ENCODE measurements at places on chromosomes 7 and 10. TPM values are rescaled to one million over a fixed set of nuclear protein-coding genes. Genes with fewer than 3 reads are reported as not detected.

The FKBP6 gene
- not detected for total RNA-seq

GRCh38 chr7:94351703-94352102, 43.0 kb upstream of the COL1A2 start:
- DNase-seq = no peak
- H3K4me3 ChIP-seq = no peak overlapping the region
- no peaks in the 10 kb centered on the region for H3K27me3 ChIP-seq
- H3K27ac ChIP-seq = no peak overlapping the region

GRCh38 chr10:27474741-27475140, 29.4 kb upstream of the RAB18 start:
- no peak overlapping the region for H3K4me3 ChIP-seq
- no peaks in the 10 kb centered on the region for H3K36me3 ChIP-seq
- DNase-seq = no peak
- H3K27me3 ChIP-seq = no peaks in the 10 kb centered on the region

- H3K27me3 ChIP-seq = no peaks in the 10 kb centered on the region
- H3K4me1 ChIP-seq = peaks cover 1% of the 10 kb centered on the region
- no peak overlapping the region for H3K4me3 ChIP-seq
- H3K27ac ChIP-seq = no peak overlapping the region
These were observed 369.2 kb upstream of the MGMT start for GRCh38 chr10:129097776-129098330.

GRCh38 chr7:55427800-55428199, 62.7 kb downstream of the LANCL2 start:
- no peaks in the 10 kb centered on the region for H3K4me1 ChIP-seq
- no peaks in the 10 kb centered on the region for H3K27me3 ChIP-seq
- DNase-seq = no peak
- H3K36me3 ChIP-seq = peaks cover 7% of the 10 kb centered on the region
- no peak overlapping the region for H3K4me3 ChIP-seq
- H3K27ac ChIP-seq = no peak overlapping the region

- no peak for DNase-seq
- H3K36me3 ChIP-seq = no peaks in the 10 kb centered on the region
- no peak overlapping the region for H3K4me3 ChIP-seq
- H3K27me3 ChIP-seq = no peaks in the 10 kb centered on the region
These were observed 31.3 kb downstream of the PRLHR start for GRCh38 chr10:118564114-118564513.

DNA sequence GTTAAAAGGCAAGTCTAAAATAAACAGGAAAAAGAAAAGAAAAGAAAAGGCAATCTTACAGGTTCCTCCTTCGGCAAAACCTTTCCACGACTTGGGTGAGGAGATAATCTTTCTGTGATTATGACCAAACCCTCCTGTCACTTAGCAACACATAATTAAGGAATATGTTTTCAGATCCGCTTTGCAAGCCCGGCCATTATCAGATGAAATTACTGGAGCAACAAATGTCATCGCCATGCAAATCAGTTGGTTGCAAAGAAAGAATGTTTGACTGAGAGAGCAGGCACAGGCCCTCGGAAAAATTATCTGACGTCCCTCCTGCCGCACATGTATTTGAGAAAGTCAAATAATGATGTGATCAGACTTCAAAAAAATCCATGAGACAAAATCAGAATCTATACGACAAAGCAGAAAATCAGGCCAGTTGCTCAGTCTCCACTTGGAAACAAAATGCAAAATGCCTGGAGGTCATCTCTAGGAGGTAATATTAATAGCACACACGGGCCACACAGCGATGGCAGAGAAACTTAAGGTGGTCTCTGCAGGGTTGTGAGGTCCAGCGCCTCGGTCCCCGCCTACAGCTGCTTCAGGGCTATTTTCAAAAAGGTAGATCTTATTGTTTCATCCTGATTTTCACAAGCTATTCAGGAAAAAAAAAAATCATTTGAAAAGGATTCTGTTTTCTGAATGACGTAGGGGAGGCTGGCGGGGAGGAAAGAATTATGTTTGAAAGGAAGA, 82.7 kb downstream of the ZRANB1 start:
- H3K27ac ChIP-seq = peak overlapping the region; percentile 43
- no peak for DNase-seq
- no peaks in the 10 kb centered on the region for H3K27me3 ChIP-seq
- peaks cover 30% of the 10 kb centered on the region for H3K4me1 ChIP-seq
- H3K4me3 ChIP-seq = peak overlapping the region; percentile 41
